ENCODE measurements at places on chromosomes 16 and 17.

GRCh38 chr17:47330548-47330947 is 6.8 kb downstream of the EFCAB13 start:
- DNase-seq, result no peak

- no peak for DNase-seq
Measured at GRCh38 chr16:60563166-60563565, 1473.1 kb downstream of the CDH8 start.

GRCh38 chr17:62895320-62896301 is 70.4 kb upstream of the TANC2 start:
- no peak for DNase-seq

DNA sequence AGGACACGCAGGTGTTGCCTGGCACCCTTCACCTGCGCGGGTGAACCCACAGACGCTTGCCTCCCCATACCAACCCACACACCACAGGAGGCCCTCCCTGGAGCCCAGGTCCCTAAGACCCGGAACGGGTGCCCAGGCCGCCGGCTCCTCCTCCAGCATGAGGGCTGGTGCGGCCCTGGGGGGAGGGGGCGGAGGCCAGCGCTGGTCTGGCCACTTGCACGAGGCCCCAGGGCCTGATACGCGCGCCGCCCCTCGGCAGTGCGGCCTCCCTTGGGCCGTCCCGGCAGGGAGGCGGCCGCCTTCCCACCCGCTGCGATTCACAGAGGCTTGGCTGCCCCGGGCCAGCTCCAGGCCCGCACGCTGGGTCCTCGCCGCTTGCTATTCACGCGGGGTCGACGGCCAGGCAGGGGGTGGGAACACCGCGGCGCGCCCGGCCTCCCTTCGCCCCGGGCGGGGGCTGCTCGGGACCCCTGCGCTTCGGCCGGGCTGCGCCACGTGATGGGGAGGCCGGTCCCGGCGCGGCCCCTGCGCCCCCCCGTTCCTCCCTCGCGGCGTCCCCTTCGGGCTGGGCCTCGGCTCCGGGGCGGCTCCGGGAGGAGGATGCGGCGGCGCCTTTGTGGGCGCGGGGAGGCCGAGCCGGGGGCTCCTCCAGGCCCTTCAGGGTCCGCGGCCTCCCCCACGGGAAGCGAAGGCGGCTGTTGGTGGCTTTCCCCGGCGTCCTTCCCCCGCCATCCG is 685 bp downstream of the FASN start:
- DNase-seq, result no peak

DNA sequence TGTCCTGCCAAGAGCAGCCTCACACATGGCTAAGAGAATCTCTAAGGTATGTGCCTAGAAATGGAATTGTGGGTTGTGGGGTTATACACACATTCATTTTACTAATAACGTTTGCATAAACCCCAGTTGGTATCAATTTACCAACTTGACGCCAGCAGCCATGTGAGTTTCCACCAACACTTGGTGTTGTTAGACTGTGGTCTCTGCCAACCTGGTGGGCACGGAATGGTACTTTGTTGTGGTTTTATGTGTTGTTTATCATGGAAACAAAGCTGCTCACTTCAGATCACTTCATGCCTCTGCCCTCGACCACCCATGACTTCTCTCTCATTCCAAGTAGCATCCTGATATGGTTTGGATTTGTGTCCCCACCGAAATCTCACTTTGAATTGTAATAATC is 152.0 kb upstream of the CDC42EP4 start:
- no peak for DNase-seq

- DNase-seq, result no peak
Measured at GRCh38 chr17:62014526-62014925, 50.6 kb downstream of the MED13 start.

DNA sequence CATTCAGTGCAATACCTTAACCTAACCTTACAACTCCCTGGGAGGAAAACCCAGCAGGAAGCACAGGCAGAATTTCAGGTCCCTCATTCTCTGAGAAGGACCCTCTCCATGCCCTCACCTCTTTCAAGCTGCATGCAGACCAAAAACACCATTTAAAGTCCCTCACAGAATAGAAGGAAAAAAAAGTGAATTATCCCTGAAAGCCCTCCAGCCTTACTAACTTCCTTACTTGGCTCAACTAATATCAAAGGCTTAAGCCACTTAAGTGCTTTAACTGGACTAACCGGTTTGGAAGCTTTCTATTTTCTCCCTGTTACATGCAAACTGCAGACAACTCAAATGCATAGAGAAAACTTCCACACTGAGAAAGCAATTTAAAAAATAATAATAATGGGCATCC is 60.5 kb downstream of the ADAMTS18 start:
- DNase-seq, result peak; percentile 25

DNA sequence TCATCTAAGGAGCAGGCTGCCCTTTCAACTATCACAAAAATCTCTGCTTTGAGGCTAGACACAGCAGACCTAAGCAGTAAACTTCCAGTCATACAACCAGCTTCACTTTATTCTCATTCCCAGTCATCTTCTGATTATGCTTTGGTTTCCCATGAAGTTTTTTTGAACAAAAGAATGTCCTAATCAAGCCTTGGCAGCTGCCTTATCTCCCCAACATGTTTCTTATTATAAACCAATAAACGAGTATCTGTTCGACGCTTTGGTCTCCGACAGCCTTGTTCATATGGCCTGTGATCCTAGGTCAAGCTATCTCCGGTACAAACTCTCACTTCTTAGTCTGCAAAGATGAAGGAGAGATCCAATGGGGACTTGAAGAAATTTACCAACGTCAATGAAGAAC is 47.4 kb upstream of the CDYL2 start:
- DNase-seq, result no peak

DNA sequence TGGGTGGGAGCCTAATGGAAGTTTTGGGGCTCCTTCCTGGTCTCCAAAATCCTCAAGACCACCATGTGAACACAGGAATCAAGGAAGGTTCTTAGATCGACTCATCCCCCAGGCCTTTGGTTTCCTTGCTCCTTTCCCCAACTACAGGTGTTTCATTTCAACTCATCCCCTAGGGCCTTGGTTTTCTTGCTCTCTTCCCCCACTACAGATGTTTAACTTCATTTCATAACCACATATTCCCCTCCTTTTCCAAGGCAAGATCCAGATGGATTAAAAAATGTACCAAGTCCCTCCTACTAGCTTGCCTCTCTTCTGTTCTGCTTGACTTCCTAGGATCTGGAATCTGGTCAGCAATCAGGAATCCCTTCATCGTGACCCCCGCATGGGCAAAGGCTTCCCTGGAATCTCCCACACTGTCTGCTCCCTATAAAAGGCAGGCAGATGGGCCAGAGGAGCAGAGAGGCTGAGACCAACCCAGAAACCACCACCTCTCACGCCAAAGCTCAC is at the start of gene CCL11:
CCL11 (plus strand) TSS at position 457 of the 507 bp plus-strand sequence. CDS start 67 bp downstream, outside the sequence.
- no peak for DNase-seq

DNA sequence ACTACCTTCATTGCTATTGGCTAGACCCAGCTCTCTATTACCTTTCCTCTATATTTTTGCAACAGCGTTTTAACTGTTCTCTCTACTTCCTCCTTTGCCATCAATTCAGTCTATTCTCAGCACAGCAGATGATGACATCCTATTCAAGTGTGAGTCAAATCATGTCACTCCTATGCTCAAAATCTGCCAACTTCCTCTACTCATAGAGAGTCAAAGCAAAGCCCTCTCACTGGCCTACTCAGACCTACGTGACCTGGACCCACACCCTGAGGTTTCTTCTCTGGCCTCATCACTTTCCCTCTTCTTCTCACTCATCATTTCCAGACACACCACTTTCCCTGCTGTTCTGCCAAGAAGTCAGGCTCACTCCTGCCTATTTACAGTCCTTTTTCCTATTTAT is 289.0 kb upstream of the AXIN2 start:
- DNase-seq, result no peak

DNA sequence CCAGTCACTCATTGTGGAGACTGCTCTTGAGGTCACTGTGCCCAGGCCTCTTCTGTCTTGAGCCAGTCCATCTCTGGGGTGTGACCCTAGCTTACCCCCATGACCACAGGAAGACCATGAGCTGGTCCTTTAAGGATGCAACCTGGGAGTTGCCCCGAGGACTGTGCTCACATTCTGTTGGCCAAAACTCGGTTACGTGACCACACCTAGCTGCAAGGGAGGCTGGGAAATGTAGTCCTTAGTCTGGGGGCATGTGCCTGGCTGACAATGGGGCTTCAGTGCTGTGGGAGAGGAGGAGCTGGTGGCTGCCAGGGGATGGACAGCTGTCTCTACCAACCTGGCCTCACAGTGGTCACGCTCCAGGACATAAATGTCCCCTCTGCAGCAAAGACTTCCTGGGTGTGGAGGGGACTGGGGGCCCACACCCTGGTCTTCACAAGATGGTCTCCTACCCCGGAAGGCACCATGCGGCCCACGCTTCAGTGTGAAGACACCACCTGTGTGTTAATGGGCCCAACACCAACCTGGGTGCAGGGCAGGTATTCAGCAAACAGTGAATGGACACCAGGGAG is 55.4 kb downstream of the JPH3 start:
- no peak for DNase-seq

DNA sequence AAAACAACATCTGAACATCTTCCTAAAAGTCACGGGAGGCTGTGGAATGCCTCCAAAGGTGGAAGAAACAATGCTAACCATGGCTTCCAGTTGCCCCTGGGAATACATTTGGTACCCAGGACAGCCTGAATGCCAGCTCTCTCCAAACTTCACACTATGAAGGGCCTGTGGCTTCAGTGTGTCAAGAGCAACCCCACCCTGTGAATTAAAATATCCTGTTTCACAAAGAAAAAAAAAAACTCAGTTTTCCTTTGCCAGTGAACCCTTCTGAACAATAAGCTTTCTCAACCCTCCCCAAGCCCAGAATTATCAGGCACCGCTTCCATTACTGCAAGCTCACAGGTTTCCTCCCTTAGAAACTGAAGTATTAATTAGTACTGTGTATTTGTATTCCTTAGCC is 69.8 kb downstream of the SLC39A11 start:
- DNase-seq, result no peak

- no peak for DNase-seq
Measured at GRCh38 chr16:70162041-70162451, 11.5 kb upstream of the CLEC18C start.

DNA sequence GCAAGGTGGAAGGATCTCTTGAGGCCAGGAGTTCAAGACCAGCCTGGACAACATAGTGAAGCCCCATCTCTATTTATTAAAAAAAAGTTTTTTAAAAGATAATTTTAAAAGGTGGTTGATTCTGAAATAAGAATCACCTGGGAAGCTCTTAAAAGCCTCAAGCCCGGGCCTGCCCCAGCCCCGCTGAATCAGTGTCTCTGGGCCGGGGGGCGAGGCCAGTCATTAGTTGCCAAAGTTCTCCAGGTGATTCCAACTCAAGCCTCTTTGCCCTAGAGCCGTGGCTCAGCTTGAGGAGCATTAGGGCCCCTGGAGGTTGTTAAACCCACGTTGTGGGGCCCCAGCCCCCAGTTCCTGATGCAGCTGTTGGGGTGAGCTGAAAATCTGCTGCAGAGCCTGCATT is 24.6 kb downstream of the JPH3 start:
- DNase-seq, result no peak

GRCh38 chr17:21167303-21167702 is 40.5 kb downstream of the DHRS7B start:
- DNase-seq, result no peak

GRCh38 chr17:72588561-72588960 is 467.7 kb downstream of the SOX9 start:
- DNase-seq, result no peak

DNA sequence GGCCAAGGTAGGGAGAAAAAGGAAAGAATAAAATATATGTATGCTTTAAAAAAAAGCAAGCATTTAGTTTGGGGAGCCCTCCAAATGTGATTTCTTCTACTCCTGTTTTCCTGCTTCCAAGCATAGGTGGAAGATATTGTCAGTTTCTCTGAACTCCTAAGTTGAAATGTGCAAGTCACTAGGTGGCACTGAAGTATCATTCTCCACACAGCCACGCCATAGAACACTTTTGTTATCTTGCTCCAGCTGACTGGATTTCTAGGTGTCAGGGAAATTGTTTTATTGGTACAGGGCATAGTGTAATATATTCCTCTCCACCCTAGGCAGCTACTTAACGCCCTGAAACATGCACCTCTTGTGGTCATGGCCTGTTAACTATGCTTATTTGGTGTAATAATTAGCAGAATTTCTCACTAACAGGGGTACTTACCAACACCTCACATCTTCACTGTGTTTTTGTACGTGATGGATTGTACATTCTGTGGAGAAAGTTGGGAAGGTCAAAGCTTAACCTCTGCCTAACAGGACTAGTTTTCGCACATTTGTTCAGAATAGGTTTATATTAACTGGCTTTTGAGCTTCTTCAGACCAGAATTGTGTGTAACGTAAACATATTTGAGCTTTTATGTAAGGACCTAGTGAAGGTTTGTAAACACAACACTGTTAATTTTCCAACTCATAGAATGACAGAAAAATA is 69.3 kb downstream of the FTO start:
- peak; percentile 34 for DNase-seq

- DNase-seq, result no peak
Measured at GRCh38 chr17:36926226-36926625, 11.0 kb upstream of the LHX1 start.

GRCh38 chr17:67198131-67198530 is 46.9 kb downstream of the HELZ start:
- no peak for DNase-seq

GRCh38 chr17:31294231-31294630 is 2.8 kb downstream of the OMG start:
- no peak for DNase-seq

GRCh38 chr16:24670623-24671454 is 58.6 kb upstream of the TNRC6A start:
- no peak for DNase-seq

GRCh38 chr17:10018461-10018891 is 113.4 kb upstream of the RCVRN start:
- no peak for DNase-seq

- no peak for DNase-seq
Measured at GRCh38 chr17:45262516-45263476, 902 bp upstream of the SPATA32 start.

DNA sequence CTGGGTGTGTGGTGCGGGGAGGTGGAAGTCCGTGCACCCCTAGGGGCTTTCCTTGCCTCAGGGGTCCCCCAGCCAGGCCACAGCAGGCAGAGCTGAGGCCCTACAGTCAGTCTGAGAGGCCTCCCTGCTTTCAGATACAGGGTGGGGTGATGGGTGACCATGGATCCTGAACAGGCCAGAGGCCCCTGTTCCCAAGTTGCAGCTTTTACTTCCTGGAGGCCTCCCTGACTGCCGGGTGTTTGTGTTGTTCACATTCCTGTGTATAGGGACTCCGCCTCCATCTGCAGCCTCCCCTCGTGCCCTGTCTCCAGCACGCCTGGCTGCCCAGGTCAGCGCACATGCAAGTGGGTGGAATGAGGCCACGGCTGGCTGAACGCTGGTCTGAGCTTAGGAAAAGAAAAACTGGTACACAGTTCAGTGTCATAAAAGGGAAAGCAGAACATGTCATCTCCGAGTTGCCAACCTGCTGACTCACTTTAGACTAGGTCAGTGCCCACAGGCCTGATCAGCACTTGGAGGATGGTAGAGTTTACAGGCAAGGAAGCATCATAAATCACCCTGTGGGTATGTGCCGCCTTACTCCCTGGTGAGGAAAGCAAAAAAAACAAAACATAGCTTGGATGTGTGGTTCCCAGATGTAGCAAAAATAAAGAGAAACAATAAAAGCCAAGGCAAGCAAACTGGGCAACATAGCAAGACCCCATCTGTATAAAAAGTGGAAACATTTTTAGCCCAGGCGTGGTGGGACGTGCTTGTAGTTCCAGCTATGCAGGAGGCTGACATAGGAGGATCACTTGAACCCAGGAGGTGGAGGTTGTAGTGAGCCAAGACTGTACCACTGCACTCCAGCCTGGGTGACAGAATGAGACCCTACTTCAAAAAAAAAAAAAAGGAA is 6.2 kb upstream of the SLC7A6 start:
- DNase-seq, result no peak

GRCh38 chr16:9679213-9679767 is 502.9 kb downstream of the GRIN2A start:
- DNase-seq, result no peak

GRCh38 chr16:85162478-85163277 is 50.4 kb upstream of the CIBAR2 start:
- DNase-seq, result no peak

Measured in NCI-H2029 treated with DMSO at 0.1 percent for 48 hours (cell line).